ENCODE measurements at places on chromosomes 2 and 18.
A peak's percentile ranks its signal among the peaks of the same experiment; 100 is the strongest.

- no peak for DNase-seq
These were observed 3.7 kb upstream of the LIMS2 start for GRCh38 chr2:127678991-127679390.

DNA sequence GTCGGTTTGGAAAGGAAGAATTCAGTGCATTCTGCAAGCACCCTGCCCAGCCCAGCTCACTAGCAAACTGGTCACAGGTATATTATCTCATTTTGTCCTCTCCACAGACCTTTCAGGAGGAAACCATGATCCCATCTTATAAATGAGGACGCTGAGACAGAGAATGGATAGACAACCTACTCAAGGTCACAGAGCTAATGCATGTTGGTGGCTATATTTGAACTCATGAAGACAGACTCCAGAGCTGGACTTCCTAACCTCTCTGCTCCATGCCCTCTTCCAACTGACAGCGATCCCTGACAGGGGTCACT lies 29.5 kb downstream of the SERPINB5 start:
- no peak for DNase-seq

- DNase-seq, result no peak
These were observed 14.5 kb downstream of the TMEM185B start for GRCh38 chr2:120208381-120209353.

DNA sequence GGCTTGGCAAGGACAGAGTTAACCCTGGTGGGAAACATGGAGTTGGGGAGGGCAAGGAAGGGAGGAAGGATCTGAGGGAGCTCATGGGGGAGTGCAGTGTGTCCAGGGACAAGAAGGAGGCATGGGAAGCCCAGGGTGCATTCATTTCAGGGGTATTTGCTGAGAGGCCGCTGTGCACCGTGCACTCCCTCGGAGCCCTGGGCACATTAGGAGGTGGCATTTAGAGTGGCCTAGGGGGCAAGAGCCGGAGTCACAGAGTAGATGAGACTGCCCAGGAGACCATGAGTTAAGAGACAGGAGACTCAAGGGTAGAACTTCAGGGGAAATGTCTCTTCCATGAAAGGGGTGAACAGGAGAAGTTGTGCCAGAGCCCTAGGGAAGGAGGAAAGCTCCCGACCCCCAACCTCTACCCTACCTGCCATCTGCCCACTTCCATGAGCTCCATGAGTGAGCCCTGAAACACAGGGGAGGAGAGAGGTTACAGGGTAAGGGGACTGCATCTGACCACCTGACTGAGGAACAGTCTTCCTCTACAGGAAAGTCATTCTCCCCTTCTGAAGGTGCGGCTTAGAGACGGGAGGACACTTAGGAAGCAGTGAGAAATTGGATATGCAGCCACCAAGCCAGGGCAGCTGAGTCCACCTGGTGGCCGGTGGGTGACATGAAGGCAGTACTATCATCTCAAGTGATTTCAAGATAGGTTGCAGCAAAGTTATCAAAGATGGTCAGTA lies 58.5 kb upstream of the COPS8 start:
- DNase-seq, result no peak

DNA sequence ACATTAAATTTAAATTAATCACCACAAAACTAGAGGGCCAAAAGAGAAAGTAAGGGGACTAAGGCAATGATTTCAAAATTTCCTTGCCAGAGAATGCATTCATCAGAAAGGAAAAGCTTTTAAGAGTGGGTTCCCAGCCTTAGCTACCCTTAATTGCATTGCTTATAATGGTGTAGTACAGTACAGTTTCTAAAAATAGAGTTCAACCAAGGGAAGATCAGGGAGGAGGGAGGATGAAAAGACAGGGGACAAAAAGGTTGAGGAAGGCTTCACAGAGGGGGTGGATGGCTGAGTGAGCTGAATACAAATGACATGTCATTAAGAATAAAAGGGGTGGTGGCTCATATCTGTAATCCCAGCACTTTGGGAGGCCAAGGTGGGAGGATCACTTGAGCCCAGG lies 119.9 kb downstream of the RBMS1 start:
- no peak for DNase-seq

DNA sequence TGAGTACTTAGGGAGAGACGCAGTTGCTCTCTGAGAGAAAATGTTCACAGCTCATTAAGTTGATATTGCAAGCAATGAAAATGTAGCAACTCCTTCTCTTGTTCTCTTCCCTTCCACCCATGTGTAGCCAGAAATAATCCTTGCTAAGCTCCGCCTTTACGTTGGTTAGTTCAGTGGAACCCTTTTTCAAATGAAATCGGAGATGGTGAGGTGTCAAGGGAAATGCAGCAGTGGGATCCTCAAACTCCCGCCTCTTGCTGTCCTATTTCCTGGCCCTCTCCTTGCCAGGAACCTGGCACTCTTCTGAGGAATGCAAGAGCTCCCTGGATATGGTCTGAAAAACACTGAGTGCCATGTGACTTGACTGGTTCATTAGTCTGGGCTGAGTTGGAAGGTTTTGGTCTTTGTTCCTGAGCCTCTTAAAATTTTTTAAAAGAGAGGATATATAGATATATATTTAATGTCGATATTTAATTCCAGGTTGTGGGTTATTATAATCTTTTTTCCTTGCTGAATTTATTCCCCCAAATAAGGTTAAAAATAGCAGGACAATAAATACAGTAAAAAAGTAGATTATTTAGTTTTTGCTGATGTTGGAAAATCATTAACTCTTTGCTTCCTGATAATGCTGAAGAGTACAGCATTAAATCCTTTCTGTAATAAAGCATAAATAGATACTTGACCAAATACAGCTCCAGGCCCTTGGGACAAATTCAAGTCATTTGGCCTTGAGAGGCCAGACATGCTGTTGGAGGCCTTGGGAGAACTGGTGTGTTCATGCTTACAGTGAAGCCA lies 116.2 kb downstream of the EML6 start:
- DNase-seq, result no peak

GRCh38 chr18:8699948-8700347 lies 5.4 kb upstream of the MTCL1 start:
- no peak for DNase-seq

- DNase-seq, result no peak
These were observed 2.4 kb upstream of the SGO2 start for GRCh38 chr2:200523604-200524003.

GRCh38 chr18:29321561-29321960 lies 1144.6 kb upstream of the CDH2 start:
- DNase-seq, result no peak

DNA sequence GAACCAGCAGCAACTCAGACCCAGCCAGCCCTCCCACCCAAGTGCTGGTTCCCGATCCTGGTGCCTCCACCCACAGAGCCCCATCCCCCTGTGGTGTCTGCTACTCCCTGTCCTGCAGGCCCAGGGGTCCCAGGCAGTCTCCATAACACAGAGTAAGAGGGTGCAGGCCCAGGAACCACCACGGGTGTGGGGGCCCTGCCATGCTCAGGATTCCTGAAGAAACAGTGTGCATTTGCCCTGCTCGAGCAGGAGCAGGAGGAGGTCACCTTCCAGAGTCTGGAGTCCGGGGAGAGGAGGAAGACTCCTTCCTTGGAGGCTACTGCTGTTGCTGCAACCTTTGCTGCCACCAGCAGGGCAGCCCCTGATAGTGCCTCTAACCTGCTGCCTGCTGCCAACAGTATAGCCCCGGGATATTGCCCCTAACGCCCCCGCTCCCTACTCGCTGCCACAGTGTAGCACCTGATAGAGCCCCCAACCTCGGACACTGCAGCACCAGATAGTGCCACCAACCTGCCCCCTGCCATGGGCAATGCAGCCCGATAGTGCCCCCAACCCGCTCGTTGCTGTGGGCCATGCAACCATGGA lies 46.8 kb upstream of the ANKRD62 start:
- DNase-seq, result no peak

DNA sequence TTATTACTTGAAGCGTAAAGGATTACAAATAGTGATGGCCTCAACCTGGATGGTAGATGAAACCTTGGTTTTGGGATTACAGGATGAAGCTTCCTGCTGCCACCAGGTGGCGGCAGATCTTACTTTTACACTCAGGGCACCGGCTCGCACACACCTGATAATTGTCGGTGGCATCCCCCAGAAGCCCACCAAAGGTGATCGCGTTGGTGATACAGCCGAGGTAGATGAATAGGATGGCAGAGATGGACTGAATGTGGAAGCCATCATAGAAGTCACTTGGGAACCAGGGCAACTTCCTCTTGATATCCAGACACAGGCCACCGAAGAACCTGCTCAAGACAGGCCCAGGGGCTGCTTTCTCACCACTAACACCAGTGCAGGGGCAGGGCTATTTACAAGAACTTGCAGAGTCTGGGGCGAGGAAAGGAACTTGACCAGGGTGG lies 51.8 kb downstream of the MTHFD2 start:
- peak; percentile 18 for DNase-seq

GRCh38 chr2:31483246-31483645 lies 68.7 kb upstream of the XDH start:
- DNase-seq, result no peak

DNA sequence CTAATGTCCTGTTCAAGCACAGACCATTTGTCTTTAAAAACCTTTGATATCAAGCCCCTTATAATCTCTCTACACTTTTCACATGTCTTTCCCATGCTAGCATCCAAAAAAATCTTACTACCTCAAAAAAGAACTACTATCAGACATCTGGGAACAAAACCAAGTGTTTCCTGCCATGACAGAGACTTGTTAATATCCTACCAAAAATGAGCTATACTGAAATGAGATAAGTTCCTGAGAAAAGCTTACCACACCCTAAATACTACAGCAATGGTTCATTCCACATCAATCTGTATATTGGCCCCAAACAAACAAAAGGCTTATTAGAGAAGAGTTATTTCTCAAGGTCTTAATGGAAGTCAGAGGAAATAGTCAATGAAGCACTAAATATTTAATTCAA lies 230.1 kb downstream of the DYM start:
- DNase-seq, result no peak

- DNase-seq, result no peak
These were observed 287.6 kb upstream of the ZNF521 start for GRCh38 chr18:25639596-25639995.

DNA sequence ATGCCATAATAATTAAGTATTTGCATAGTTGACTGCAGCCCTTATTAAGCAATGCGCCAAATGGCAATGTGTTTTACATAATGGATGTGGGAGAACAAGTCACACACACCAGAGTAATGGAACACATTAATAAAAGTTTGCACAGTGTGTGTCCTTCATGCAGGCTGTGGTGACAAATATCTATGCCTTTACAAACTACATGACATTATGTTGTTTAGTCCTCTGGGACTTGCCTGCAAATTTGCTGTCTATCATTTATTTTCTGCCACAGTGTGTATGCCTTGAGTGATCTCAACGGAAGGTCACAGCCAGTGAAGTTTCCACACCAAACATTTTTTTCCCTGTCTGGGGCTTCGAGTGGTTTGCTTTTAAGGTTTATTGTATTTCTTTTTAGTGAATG lies 175.2 kb upstream of the TMEFF2 start:
- no peak for DNase-seq

GRCh38 chr2:74439803-74440377 lies 1.8 kb downstream of the RTKN start:
- DNase-seq, result no peak

- no peak for DNase-seq
These were observed 116.4 kb downstream of the TAF4B start for GRCh38 chr18:26342646-26343045.

GRCh38 chr18:75265872-75266271 lies 55.3 kb downstream of the TSHZ1 start:
- no peak for DNase-seq

- DNase-seq, result no peak
These were observed 276.1 kb downstream of the RDH14 start for GRCh38 chr2:18284331-18284730.

DNA sequence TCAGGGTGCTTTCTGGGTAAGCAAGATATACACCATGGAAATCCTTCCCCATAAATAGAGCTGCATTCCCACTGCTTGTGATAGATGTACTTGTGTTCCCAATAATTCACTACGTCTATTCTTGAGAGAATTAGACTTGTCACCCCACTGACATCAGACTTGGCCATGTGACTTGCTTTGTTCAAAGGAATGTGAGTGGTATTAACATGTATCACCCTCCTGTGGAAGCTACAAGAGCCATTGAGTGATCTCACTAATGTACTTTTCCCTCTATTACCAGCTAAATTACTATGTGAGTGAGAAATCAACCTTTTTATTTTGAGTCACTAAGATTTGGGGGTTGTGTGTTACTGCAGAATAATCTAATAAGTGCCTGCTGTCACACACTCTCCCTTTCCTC lies 176.0 kb downstream of the CCDC178 start:
- no peak for DNase-seq

DNA sequence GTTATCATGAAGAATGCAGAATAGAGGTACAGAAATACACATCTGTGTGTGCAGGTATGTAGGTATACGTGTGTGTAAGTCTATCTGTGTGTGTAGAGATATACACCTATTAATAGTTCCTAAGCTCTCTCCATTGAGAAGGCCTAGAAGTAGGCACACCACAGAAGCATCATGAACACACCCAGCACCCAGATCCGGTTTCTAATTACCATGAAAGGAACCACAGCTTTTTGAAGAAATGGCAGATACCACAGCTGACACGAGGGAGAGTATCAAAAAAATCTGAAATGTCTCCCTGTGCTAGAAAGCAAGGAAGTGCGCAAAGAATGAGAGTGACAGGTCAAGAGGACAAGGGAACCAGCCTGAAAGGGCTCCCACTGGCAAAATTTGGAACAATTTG lies 27.7 kb upstream of the AP1S3 start:
- no peak for DNase-seq

DNA sequence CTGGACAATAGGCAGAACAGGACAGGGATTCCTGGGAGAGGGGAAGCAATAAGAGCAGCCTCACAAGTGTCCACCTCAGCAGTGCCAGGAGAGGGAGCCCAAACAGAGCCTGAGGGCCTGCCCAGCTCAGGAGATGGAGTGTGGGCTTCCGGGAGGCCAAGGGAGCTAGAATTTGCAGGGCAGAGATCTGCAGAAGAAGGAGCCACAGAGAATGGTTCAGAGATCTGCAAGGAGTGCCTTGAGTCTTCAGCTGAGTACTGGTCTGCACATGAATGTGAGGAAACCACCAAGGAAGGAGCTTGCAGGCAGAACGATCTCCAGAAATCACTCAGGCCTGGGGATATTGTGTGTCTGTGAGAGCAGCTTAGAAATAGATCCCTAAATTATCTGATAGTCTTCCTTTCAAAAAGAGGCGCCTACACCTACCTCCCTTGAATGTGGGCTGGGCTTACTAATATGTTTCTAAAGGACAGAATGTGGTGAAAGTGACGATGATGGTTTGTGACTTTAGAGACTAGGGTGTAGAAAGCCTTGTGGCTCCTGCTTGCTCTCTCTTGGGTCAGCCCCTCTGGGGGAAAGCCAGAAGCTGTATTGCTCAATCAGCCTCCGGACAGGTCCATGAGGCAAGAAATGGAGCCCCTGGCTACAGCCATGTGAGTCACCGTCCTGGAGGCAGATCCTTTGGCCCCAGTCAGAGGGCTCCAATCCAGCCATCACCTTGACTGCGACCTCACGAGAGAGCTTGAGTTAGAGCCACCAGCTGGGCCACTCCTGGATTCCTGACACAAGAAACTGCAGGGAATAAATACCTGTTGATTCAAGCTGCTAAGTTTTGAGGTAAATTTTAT lies 7.6 kb upstream of the LPIN1 start:
- no peak for DNase-seq
